ENCODE measurements at places on chromosomes 3 and 15.

GRCh38 chr3:45311327-45311726, 77.0 kb upstream of the LARS2 start:
- no peak for DNase-seq

- no peak for DNase-seq
Observed at GRCh38 chr3:147153830-147154539, 252.4 kb downstream of the ZIC4 start.

DNA sequence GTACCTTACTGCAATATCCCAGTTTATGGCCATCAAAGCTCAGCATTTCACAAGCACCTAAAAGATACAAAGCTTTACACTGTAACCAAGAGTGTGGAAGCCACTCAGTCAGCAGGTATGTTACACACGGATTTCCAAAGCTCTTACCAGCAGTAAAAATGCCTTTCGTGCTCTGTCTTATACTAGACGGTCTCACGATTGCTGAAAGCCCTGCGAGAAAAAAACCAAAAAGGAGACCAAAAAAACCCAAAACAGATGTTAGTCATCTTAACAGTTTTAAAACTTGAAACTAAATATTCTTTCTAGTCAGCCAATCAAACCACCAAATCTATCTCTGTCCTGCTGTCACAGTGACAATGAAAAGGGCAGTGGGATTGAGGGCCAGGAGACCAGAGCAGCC, 39.0 kb downstream of the TAMM41 start:
- DNase-seq, result no peak

DNA sequence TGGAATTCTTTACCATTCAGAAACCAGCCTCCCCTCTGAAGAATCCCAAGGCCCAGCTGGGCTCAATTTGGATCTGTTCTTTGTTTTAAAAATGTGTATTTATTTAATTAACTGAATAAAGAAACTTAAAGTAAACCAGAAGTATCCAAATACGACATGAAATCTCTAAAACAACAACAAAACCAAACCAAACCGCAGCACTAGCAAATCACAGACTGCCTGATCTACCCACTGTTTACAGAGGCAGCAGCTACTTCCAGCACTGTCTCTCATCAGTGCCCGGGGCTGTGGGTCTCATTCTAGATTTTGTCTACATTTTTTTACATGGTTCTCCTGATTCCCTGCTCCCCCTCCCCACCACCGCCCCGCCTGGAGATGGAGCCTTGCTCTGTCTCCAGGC, 2.3 kb downstream of the FLNB start:
- no peak for DNase-seq

- DNase-seq, result no peak
Observed at GRCh38 chr3:51706788-51707731, at the start of gene GRM2. Gene GRM2 (plus strand): TSS chr3:51707068. CDS start chr3:51708984, 1,916 bp downstream.

GRCh38 chr15:95698230-95698629, 632.3 kb upstream of the NR2F2 start:
- no peak for DNase-seq

GRCh38 chr15:94059013-94059587, 172.3 kb upstream of the MCTP2 start:
- DNase-seq, result no peak

GRCh38 chr15:60004009-60004845, at the start of gene FOXB1:
Gene FOXB1 (plus strand): TSS chr15:60004311. CDS start chr15:60004964, 653 bp downstream.
- DNase-seq, result no peak

GRCh38 chr3:33954956-33955355, 156.5 kb downstream of the PDCD6IP start:
- DNase-seq, result no peak

GRCh38 chr3:119468041-119468440, 722 bp upstream of the POGLUT1 start:
- no peak for DNase-seq

- DNase-seq, result no peak
Observed at GRCh38 chr3:174541708-174542315, 317.3 kb upstream of the NAALADL2 start.

- no peak for DNase-seq
Observed at GRCh38 chr3:19347671-19348070, 199.4 kb downstream of the KCNH8 start.

- DNase-seq, result no peak
Observed at GRCh38 chr3:98540346-98540745, 8.6 kb downstream of the GPR15 start.

- DNase-seq, result no peak
Observed at GRCh38 chr3:52756141-52756540, 14.6 kb downstream of the NEK4 start.

DNA sequence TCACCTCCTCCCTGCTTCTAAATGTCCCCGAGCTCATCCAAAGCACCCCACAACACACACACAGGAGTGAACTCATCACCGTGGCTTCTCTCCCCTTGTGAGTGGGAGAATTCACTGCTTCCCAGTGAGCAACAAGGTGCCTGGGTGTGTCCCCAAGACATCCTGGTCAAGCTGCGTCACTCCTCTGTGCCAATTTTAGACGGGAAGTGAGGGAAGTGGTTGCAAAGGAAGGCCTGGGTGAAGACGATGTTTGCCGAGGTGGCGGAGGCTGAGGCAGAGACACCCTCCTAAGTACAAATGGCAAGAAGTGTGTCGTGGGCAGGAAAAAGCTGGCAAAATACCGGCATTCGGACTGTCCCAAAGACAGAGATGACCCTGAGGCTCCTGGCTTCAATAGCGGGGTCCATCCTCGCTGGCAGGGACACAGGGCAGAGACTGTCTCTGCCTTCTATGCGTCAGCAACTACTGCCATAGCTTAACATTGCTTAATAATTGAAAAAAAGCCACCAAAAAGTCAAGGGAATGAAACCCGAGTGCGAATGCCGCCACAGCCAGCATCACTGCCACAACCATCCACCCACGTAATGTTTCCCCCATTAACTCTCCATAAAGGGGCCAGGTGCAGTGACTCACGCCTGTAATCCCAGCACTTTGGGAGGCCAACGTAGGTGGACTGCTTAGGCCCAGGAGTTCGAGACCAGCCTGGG, 72.8 kb downstream of the VGLL4 start:
- DNase-seq, result no peak

GRCh38 chr15:89307791-89308190, 26.8 kb downstream of the POLG start:
- no peak for DNase-seq

GRCh38 chr3:7697548-7697947, 804.1 kb upstream of the LMCD1 start:
- DNase-seq, result no peak

All from stimulated activated CD4-positive, alpha-beta T cell treated with anti-CD3 and anti-CD28 coated beads, TNF-alpha, amount 100 ng/mL, for 1 hour (primary cell).